ENCODE measurements at places on chromosomes 12 and 14.

DNA sequence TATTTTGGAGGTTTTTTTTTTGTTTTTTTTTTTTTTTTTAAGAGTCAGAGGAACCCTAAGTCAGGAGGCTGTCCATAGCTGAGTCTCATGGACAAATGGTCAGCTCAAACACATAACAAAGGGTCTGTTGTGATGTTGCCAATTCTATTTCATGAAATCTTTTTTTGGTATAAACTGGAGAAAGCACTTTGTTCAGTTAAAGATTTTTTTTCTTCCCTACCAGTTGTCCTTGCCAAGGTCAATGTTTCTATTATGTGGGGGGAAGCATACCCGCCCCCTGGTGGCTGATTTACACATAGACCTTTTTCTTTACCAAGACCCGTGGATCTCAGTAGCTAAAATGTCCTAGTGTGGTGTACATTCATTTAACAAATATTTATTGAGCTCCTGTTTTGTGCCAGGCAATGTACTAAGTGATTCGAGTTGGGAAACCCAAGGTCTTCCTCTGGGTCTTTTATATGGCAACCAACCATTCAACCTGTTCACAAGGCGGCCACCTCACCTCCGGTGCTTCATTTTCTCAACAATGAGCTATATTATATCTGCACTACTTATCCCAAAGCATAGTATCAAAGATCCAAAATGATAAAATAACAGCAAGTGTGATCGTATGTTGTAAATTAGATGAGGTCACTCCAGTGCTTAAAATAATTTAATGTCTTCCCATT, 214.5 kb downstream of the PAH start:
- DNase-seq: peak; percentile 38

GRCh38 chr12:48451372-48451771, 21.0 kb upstream of the ANP32D start:
- DNase-seq: no peak

DNA sequence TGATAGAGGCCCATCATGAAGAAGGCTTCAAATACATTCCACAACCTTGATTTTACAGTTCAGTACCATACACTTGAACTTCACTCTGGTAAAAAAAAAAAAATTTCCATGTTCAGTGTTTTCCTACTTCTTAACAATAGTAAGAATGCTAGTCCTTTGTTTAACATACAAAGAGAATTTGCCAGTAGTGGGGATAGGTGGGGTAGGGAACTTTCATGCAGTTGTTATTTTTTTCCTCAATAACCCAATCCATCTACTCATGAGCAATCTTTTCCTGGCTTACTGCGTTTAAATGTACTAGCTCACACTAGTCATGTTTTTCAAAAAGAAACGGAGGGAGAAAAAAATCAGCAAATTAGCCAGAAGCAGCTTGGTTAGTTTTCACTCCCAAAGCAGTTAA, 206.1 kb downstream of the PRKD1 start:
- DNase-seq: no peak

DNA sequence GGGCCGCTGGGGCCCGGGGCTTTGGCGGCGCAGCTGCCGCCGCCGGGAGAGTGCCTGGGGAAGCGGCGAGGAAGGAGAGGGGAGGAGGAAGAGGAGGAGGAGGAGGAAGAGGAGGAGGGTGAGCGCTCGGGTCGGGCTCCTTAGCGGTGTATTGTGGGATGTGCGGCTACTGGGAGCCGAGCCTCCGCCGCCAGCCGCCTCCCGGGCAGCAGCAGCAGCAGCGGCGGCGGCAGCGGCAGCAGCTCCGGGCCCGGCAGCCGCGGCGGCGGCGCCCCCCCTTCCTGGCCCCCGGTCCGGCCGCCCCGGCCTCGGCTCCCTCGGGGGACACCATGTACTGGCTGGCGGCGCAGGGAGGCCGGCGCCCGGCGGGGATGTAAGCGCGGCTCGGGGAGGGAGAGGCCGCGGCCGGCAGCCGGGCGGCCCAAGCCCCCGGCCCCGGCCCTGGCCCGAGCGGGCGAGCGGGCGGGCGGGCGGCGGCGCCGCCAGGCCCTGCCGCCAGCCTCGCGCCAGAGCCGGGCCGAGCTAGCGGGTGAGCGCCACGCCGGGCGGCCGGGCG, at the start of gene SETD1B:
Gene SETD1B, plus strand, starts transcription at position 149 of the 556 bp plus-strand sequence. CDS start 729 bp downstream, outside the sequence.
- peak; percentile 71 for DNase-seq

- no peak for DNase-seq
Measured at GRCh38 chr14:24416932-24417619, 12.4 kb downstream of the CBLN3 start.

- DNase-seq: no peak
Measured at GRCh38 chr12:69338120-69338859, 9.9 kb upstream of the LYZ start.

GRCh38 chr14:67559639-67560038, 26.5 kb downstream of the PLEKHH1 start:
- no peak for DNase-seq

DNA sequence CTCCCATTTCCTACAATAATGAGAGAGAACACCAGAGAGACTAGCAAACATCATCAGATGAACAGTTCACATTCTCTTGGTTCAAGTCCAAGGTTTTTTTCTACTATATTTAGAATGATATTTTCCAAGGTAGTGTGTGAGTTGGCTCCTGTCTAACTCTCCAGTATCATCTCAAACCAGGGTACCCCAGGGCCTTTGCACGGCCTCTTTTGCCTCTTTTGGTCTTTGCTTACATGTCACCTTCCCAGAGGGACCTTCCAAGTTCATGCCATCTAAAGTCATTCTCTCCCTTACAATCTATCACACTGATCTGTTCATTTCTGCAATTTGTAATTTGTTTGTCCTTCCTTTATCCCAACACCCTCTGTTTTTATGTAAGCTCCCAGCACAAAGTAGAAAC, 264.5 kb downstream of the VRK1 start:
- DNase-seq: no peak

- DNase-seq: no peak
Measured at GRCh38 chr14:24833385-24833784, 199.4 kb upstream of the GZMB start.

DNA sequence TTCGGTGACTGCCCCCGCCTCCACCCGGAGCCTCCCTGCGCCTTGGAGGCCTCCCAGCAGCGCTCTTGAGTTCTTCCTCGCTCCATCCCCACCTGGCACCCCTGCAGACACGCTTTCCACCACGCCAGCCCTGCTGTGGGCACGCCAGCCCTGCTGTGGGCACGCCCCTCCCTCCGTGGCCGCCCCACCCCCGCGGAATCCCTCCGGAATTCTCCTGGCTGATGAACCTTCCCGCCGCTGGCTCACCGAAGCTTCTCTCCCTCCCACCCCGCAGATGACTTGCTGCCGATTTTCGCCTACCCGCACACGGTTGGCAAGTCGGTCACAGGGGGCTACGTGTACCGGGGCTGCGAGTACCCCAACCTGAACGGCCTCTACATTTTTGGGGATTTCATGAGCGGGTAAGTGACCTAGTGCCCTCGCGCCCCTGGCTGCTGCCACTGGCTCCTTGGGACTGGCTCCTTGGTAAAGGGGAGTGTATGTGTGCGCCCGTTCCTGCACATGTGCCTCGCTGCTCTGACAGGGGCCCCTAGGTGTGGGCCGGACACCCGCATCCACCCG, 15.2 kb downstream of the HHIPL1 start:
- DNase-seq: no peak

GRCh38 chr12:88844426-88844825, 264.2 kb upstream of the KITLG start:
- DNase-seq: no peak

- DNase-seq: no peak
Measured at GRCh38 chr12:47729233-47729632, 3.9 kb upstream of the ENDOU start.

- no peak for DNase-seq
Measured at GRCh38 chr12:57012600-57013465, 3.5 kb downstream of the TAC3 start.

DNA sequence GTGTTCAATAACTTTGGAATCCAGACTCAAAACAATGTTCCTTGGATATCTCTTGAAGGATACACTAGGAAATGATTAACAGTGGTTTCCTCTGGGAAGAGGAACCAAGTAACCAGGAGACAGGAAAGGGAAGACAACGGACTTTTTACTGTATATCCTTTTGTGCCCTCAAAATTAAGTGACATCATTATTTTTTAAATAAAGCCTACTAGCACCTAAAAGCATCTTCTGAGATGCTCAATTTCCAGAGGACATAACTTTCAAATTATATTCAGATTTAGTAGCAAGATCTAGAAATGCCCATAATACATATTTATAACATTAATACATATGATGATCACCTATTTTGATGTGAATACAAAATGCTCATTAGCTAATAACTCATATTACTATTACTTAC, 6.5 kb downstream of the HECTD1 start:
- no peak for DNase-seq

DNA sequence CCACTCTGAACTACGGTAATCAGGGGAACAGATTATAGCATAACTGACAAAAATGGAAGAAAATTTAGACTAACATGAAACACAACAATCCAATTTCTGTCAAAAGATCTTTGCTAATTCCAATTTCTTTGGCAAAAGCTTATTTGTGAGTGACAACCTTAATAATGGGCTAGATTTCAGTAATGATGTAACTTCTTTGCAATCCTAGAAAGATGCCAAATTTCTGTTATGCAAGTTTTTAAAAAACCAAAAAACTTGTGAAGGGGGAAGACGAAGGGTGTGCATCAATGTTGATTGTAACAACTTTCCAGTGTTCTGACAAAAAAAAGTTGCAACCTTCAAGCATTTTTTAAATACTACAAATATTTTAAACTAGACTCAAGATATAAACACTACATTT, 59.9 kb downstream of the DICER1 start:
- no peak for DNase-seq

- DNase-seq: peak; percentile 26
Measured at GRCh38 chr14:47044841-47045240, 393.3 kb upstream of the RPL10L start.

- DNase-seq: peak; percentile 93
Measured at GRCh38 chr14:72962829-72963312, 36.6 kb downstream of the DCAF4 start.

GRCh38 chr12:56995930-56996496, 10.3 kb downstream of the ZBTB39 start:
- no peak for DNase-seq

GRCh38 chr12:46790066-46790465, 35.7 kb downstream of the SLC38A4 start:
- DNase-seq: no peak

DNA sequence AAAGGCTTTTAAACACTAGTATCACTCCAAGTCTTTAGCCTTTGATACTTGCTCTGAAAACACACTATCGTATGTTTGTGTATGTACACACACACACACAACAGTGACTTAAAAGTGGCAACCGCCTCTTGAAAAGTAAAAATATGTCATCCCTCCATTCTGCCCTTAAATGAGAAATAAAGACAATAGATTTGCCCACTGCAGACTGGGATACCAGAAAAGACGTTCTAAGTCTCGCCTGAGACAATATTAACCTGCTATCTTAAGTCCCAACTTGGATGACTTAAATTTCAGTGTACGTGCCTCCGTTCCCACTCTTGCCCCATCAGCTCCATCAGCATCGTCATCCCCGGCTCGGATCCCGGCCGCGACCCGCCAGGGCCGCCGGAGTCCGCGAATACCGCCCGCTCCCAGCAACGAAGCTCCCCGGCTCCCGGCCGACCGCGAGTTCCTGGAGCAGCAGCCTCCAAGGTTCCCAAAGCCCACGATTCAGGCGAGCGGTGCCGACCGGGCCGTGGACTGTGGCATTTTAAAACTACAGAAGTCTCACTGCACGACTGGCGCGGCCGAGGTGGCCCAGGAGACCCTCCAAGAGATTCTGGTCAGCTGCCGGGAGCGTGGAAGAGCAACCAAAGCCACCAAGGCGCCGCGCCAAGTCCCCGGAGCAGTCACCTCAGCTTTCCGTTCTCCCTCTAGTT, 2.8 kb upstream of the ARID2 start:
- peak; percentile 34 for DNase-seq

Data from SW480 (cell line).